IMR-90 (cell line): ENCODE measurements at places on chromosomes 6 and 20. TPM values are rescaled to one million over a fixed set of nuclear protein-coding genes. Genes with fewer than 3 reads are reported as not detected.
A peak's percentile ranks its signal among the peaks of the same experiment; 100 is the strongest.

DNA sequence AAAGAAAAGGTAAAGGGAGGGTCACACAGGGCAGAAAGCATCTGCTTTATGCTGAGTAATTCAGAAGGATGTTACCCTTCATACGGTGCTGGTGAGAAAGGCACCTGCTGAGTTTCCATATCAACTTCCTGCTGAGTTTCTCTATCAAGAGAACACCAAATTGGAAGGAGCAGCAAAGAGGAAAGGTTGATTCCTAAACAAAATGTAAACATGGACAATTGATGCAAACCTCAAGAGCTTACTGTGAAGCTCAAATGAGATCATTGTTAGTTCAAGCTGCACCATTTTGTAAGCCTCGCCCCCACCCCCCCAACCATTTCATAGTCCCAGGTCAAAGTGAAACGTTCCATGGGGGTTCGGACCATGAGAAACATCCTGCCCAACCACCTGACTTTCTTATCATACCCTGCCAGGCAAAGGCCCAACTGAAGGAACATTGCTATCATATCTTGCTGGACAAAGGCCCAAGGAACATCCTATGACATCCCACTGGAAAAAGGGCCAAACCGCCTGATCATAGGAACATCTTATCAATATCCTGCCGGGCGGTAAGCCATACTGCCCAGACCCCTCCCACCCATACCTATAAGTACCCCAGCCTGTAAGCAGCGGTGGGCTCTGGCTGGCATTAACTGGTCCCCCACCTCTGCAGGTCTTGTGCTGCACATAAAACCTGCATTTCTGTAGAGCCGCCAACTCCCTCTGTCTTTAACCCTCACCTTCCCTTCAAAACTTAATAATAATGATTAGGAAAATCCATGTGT, 171.6 kb downstream of the UBE3D start:
- DNase-seq, result no peak

GRCh38 chr6:524803-525202, 132.1 kb downstream of the HUS1B start:
- DNase-seq, result no peak

- DNase-seq, result no peak
Measured at GRCh38 chr6:28368522-28368921, 18.8 kb downstream of the ZKSCAN3 start.

DNA sequence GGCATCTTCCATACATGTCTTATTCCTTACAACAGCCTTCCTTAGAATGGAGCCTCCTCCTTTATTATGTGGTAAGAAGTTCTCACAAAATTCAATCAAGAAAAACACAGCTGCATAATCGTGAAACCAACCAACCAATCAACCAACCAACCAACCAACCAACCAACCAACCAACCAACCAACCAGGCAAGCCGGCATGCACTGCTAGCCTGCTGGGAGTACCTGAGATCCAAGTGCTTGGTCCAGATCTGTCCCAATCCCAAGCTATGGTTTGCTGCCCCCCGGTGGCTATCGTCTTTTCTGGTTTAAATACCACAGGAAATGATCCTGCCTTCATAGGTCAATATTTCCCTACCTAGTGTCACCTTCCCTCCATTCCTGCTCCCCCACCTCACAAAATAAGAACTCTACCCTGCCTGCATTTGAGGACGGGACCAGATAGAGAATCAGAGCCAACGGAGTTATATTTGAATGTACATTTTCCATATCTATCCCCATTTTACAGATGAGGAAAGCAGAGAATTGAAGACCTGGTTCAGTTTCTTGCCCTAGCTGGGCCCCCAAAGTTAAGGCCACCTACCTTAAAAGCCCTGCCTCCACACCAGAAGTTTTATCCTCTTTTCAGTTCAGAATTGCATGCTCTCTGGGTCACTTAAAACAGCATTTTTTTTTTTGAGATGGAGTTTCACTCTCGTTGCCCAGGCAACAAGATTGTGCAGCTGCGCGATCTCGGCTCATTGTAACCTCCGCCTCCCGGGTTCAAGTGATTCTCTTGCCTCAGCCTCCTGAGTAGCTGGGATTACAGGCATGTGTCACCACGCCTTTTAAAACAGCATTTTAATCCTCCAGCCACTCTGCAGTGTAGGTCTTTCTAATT, 27.1 kb downstream of the RAB44 start:
- peak; percentile 65 for DNase-seq

- DNase-seq, result peak; percentile 85
Measured at GRCh38 chr6:32118782-32119628, 9.0 kb downstream of the ATF6B start.

DNA sequence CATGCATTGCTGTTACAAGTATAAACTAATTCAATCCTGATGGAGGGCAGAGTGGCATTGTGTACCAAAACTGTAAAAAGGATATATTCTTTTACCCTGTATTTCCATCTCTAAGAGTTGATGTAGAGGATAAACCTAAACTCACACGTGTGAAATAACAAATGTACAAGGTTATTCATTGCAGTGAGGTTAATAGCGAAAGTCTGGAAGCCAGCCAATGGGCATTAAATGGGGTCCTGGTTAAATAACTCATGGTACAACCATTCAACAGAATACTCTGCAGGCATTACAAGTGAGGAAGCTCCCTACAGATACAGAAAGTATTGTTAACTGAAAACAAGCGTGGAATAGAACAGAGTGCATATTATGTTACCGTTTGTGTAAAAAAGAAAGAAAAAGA, 56.9 kb downstream of the BCAS1 start:
- no peak for DNase-seq

DNA sequence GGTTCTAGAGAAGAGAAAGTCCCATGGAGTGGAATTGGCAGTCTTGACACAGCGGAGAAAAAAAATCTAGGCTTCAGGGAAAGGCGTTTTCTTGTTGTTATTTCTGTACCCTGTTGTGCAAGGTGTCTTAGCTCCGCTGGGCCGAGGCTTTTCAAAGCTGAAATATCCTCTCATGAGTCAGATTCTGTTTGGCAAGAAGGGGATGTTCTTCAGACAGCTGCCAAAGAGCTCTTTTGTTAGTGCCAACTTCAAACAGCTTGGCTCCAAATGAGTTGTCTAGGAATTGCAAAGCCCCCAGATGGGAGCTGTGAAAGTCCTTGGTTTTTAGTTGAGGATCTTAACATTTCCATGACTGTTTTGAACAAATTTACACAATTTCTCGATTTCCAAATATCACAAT, 45.6 kb downstream of the LRRN4 start:
- peak; percentile 92 for DNase-seq

GRCh38 chr6:157430834-157431233, 49.8 kb downstream of the ZDHHC14 start:
- DNase-seq, result no peak

DNA sequence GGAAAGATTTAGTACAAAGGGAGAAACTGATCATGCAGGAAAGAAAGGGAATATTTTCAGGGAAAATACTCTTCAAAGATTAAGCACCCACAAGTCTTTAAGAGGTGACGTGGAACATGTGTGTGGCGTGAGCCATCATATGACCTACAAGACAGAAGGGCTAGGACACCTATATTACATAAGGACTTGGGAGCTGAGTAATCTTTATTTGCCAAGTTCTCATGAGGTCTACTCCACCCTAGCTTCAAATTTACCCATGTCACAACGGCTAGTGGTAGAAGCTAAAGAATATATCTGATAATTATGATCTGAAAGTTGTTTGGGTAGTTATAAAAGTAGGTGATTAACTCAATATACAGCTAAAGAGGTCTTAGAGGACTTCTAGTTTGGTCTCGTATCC, 167.8 kb downstream of the GJA10 start:
- DNase-seq, result no peak

DNA sequence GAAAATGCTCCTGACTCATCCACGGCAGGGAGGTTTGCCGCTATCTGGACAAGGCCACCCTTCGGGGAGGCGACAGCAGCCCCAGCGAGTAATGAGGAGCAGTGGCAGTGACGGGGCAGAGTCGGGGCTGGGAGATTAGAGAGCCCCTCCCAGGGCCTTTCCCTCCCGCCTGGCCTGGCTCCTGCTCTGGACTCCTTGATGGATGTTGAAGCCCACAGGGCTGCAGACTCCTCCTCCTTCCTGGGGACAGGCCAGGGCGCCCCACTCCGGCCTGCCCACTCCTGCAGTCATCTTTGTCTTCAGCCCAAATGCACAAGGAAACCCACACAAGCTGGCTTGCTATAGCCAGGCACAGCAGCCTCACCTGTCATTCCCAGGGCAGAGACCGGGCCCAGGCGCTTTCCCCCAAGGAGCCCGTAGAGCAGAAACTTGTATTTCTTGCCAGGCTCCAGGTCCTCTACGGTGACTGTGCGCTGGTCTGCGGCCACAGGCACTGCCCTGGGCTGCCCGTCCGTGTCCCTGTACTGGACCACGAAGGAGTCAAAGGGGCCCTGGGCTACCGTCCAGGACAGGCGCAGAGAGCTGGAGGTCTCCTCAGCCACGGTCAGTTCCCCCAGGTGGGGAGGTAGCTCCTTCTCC, 7.7 kb downstream of the CYP21A2 start:
- DNase-seq, result no peak

DNA sequence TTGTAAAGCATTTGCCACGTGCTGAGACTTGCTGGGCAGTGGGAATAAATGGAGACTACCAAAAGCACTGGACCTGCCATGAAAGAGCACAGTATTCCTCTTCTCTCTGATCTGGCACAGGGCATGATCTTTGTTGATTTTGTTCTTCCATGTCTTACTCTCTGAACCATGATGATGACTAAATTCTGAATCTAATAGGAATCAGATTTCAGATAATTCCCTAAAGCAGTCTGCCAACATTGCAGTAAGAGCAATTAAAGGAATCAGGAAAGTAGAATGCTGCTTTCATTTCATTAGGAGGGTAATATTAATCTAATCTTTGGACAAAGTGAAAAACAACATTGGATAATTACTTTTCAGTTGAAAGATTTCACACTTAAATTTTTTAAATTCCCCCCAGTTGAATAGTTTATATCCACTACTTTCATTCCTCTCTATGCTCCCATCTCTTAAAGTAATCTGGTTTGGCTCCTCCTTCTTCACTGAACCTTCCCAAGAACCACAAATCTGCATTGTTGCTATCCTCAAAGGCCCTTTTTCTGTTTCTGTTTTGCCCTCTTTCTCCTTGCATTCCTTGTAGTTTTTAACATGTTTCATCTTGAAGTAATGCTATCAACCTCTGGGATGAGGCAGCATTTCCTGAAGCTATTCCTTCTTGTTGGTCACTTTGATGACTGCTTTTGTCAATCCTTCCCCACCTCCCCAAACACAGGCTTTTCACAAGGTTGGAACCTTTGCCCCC, 243.2 kb upstream of the TENT5A start:
- peak; percentile 48 for DNase-seq

- no peak for DNase-seq
Measured at GRCh38 chr6:168884050-168884645, 369.5 kb downstream of the THBS2 start.

GRCh38 chr6:43636308-43636659, 644 bp downstream of the MAD2L1BP start:
- peak; percentile 11 for DNase-seq

The POU5F1 gene
- total RNA-seq, result not detected in 2 replicates

The LHFPL5 gene
- not detected in 2 replicates for total RNA-seq

The PDE10A gene
- 12.4 and 15.8 TPM in 2 replicates for total RNA-seq

The TREM1 gene
- not detected in 2 replicates for total RNA-seq

The ZFP57 gene
- not detected in 2 replicates for total RNA-seq

The RIMS4 gene
- not detected in 2 replicates for total RNA-seq

The PDYN gene
- total RNA-seq, result not detected in 2 replicates
